GM23248 (cell line): ENCODE measurements at places on chromosomes 12 and 14. TPM values are rescaled to one million over a fixed set of nuclear protein-coding genes. Genes with fewer than 3 reads are reported as not detected.

DNA sequence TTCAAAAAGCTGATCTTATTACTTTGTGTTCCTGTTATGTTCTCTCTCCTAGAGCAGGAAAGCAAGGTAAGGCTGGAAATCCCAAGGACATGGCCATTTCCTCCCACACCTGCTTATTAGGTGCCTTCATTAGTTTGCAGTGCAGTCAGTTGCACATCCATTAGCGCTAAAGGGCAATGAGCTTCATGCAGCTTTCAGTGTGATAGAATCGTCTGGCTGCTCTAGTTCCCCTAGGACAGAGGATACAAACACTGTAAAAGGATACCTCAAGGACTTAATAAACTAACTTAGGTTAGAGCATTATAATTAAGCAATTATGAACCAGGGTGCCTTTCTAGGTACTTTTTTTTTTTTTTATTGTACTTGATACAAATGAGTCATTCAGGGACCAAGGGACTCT lies 21.1 kb downstream of the TMEM117 start:
- DNase-seq: no peak
- no peaks in the 10 kb centered on the region for H3K4me1 ChIP-seq
- no peak overlapping the region for H3K27ac ChIP-seq
- H3K4me3 ChIP-seq: no peak overlapping the region
- no peaks in the 10 kb centered on the region for H3K27me3 ChIP-seq
- H3K36me3 ChIP-seq: no peaks in the 10 kb centered on the region

KITLG gene
- 33.8 and 34.8 TPM in 2 replicates for polyA plus RNA-seq

GRCh38 chr12:96719660-96720362 lies 187.2 kb upstream of the NEDD1 start:
- H3K27me3 ChIP-seq: no peaks in the 10 kb centered on the region
- peak; percentile 47 for DNase-seq
- no peaks in the 10 kb centered on the region for H3K36me3 ChIP-seq
- peak overlapping the region; percentile 28; the same call in 1 of the 2 replicates for H3K27ac ChIP-seq
- H3K4me1 ChIP-seq: 0 out of 2 replicates have a peak, but pooled peaks cover 4% of the 10 kb centered on the region

PLCZ1 gene
- polyA plus RNA-seq: not detected in 2 replicates

IAPP gene
- not detected in 2 replicates for polyA plus RNA-seq

SPATS2 gene
- 22.3 and 22.4 TPM in 2 replicates for polyA plus RNA-seq

MTERF2 gene
- 6.4 and 7.7 TPM in 2 replicates for polyA plus RNA-seq

DNA sequence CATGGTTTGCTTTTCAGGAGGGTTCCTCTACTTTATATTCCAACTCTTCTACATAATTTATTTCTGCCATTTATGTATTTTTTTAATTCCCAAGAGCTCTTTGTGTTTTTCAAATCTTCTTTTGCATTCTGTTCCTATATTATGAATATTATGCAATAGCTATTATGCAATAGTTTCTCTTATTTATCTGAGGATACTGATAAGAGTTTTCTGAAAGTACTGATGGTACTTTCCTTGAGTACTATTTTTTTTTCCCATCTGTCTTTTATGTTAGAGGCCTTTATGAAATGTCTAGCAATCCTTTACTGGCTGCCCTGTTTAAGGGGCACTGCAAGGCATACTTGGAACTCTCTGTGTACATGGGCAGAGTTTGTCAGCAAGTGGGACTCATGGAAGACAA lies 93.4 kb downstream of the SLC41A2 start:
- no peak overlapping the region for H3K27ac ChIP-seq
- no peak overlapping the region for H3K4me3 ChIP-seq
- no peak for DNase-seq
- H3K36me3 ChIP-seq: no peaks in the 10 kb centered on the region

ARHGDIB gene
- polyA plus RNA-seq: 10.4 and 13.4 TPM in 2 replicates

RFX4 gene
- polyA plus RNA-seq: not detected in 2 replicates

GRCh38 chr14:103679351-103679750 lies 35.9 kb downstream of the XRCC3 start:
- no peak overlapping the region for H3K4me3 ChIP-seq
- H3K36me3 ChIP-seq: peaks cover 95% of the 10 kb centered on the region
- peak; percentile 50 for DNase-seq
- no peaks in the 10 kb centered on the region for H3K27me3 ChIP-seq
